Fibroblast of upper back skin (primary cell): ENCODE measurements at places on chromosomes 7 and 10.

GRCh38 chr10:96244354-96244753 is 27.0 kb downstream of the BLNK start:
- DNase-seq = no peak

- no peak for DNase-seq
These were observed 33.0 kb downstream of the EN2 start for GRCh38 chr7:155490697-155491628.

- no peak for DNase-seq
These were observed 72.2 kb upstream of the SHH start for GRCh38 chr7:155884225-155885166.

- DNase-seq = peak; percentile 81
These were observed 2.6 kb downstream of the PSMG3 start for GRCh38 chr7:1567049-1567771.

DNA sequence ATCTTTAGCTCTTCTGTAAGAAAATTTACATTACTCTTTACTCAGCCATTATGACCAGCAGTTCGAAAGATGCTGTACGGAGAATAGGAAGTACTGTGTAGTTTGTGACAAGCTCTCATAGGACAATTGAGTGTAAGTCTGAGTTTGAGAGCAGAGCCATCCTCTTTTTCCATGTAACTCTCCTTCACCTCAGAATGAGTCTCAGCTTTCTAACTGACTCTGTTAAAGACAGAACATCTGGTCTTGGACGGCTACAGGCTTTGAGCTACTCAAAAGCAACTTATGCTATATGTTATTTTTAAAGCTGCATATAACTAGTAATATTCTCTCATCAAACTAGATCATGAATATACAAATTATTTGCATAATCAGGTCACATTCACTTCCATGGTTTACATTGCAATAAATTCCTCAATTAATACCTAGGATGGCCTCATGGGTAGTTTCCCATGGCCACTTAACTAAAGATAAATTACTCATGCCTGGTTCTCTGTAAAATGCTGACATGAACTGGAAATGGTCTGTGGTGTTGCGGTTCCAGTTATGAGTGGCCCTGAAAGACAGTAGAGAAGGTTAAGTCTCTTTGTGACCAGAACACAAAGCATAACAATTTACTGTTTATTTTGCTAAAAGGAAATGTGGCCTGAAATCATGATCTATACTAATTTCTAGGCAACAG is 358.7 kb downstream of the PHF14 start:
- no peak for DNase-seq

GRCh38 chr7:101816595-101817470 is 593 bp upstream of the CUX1 start:
- DNase-seq = no peak

GRCh38 chr10:45399113-45399512 is 25.1 kb downstream of the ALOX5 start:
- no peak for DNase-seq

- no peak for DNase-seq
These were observed 595 bp upstream of the SUMF2 start for GRCh38 chr7:56063500-56063881.

DNA sequence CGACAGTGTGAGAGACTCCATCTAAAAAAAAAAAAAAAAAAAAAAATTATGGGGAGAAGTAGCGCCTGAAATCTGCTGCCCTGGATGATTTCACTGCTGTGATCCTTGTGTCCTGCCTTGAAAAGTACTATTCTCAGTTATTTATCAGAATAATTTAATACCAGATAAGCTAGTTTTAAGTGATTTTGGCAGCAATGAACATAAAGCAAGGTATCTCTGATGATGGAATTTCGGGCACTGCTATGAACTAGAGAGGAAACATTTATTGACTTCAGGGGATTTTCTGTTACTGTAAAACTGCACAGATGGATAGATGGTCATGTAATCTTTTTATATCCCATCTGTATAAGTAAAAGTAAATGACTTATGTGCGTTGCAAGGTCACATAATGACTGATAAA is 619.1 kb upstream of the ANKRD30A start:
- no peak for DNase-seq

DNA sequence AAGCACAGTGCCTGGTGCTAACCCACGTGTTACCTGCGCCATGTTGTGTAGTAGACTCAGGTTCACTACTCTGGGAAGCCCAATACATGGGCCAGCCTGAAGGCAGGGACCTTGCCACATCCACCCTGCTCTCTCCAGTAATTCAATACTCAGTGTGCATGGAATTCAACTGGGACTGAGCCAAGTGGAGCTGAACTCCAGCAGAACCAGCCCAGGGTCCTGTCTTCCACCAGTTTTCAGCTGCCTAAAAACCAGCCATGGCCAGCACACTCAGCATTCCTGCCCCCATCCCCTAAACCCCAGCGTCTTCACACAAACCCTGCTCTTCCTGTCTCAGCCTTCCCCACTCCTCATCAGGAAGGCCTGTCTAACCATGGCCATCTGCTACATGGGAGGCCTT is 15.4 kb downstream of the FGF8 start:
- DNase-seq = no peak

DNA sequence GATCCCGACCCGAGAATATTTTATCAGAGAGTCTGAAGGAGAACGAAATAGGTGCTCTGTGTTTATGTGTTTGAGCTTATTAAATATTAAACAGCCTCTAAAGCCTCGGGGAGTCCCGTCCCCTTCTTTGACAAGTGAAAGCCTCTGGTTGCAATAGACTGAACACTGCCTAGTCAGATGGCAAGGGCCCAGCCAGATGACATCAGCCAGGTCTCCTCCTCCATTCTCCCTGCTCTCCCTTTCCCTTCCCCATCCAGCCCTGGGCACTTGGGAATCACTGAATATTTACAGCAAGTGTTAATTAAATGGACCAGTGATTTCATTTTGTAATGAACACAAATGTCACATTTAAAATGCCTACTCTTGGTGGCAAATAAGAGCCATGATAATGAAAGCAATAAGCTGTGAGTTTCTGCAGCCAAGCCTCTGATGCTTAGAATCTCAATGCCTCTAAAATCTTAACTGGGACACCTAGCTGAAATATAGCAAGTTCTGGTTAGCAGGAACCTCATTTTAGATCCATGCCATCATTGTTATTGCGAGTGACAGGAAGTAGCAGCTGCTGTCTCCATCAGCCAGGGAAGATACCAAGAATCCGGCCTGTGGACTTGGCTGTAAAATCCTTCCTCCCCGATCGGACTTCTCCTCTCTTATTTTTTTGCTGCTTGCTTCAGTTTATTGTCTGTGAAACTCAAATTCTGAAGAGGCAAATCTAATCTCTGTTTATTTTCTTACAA is 202.1 kb downstream of the PRPF18 start:
- DNase-seq = peak; percentile 54

DNA sequence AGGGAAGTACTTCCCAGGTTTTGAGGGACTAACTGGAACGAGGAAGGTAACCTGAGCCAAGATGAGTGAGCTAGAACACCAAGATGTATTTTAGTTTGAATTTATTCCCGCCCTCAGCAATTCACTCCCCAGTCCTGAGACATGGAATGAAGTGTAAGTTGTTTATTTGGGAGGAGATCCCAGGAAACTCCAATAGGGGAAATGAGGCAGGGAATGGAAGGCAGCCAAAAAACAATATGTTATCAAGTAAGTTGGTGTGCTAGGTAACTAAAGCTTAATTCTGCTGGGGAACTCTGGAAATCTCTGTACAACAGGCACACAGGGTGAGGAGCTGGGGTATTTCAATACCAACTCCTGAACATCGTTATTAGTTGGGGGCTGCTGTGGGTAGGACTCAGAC is 189.7 kb upstream of the HDAC9 start:
- DNase-seq = no peak

DNA sequence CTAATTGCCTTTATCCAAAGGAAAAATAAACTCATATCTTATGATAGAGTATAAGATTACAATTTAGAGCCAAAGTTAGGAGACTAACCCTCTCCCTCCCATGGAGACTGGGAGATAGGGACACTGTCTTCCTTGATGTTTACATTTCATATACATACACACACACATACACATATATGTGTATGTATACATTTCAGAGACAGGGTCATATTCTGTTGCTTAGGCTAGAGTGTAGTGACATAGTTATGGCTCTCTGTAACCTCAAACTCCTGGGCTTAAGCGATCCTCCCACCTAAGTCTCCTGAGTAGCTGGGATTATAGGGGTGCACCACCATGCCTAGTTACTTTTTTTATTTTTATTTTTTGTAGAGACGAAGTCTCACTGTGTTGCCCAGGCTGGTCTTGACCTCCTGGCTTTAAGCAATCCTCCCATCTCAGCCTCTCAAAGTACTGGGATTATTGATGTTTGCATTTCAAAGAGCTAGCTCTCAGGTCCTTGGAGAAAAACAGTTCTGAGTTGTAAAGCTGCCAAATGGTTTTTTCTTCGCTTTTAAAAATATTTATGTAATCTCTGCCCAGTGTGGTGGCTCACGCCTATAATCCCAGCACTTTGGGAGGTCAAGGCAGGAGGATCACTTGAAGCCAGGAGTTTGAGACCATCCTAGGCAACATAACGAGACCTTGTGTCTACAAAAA is 8.1 kb upstream of the REPIN1 start:
- DNase-seq = no peak

GRCh38 chr7:93883078-93883916 is 7.3 kb downstream of the TFPI2 start:
- no peak for DNase-seq

DNA sequence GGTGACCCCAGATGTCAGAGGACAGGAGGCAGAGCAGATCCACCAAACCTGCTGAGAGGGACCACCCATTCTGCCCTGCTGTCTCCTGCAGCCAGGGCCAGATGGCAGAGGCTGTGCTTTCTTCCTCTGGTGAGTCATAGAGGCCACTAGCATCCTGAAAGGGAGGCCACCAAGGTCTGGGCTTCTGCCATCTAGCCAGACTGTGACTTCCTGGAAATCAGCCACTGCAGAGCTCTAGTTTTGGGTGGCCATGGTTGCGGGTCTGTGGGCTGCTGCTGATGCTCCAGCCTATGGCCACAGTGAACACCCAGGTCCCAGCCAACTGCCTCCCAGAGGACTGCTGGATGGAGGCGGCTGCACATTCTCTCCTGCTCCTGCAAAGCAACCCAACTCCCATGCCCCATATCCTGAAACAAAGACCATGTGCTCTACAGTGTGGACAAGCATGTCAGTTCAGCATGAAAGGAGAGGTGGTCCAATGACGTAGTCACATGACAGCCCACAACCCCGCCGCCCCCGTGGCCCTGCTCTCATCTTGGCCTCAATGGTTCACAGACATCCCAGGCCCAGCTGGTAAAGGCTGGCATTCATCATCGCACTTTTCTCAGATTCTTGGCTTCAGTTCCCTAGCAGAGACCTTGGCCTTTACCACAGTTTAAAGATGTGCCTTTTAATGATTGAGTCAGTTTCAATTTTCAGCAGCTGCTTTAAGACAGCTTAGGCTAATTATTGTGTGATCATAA is 73.9 kb upstream of the CXCL12 start:
- no peak for DNase-seq

GRCh38 chr7:110621289-110621688 is 469.6 kb upstream of the LRRN3 start:
- DNase-seq = no peak

DNA sequence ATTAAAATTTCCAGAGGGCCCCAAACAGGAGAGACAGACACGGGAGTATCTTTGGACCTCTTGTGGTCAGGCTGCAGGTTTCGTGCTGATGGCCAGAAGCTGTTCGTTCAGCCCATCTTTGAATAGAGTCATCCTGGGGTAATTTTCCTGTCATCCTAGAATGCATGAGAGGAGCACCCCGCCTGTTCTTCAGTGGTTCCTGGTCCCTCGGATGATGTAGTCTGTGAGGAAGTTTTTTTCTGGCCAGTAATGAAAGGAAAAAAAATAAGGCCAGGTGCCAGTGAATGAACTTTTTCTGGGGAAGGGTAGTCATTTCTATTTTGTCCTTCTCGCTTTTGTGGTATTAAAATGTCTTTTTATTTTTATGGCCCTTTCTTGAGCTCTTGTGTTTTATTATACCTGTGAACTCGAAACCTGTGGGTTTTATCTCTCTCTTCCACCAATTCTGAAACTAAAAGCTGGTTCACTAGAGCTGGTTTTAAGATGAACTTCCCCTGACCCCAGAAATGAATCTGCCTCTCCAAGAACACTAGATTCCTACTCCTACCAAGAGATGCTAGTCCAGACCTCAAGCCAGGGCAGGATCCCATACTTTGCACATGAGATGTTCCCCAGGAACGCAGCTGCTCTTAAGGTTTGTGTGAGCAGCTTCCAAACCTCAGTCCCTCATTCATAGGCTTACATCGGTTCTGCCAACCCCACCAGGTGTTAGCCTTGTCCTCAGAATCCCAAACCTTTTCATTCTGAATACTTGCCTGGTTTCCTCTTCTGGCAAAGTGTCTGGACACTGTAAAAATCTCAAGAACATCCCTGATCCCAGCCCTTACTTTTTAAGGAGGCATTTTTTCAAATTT is 15.4 kb upstream of the MEST start:
- DNase-seq = peak; percentile 79

DNA sequence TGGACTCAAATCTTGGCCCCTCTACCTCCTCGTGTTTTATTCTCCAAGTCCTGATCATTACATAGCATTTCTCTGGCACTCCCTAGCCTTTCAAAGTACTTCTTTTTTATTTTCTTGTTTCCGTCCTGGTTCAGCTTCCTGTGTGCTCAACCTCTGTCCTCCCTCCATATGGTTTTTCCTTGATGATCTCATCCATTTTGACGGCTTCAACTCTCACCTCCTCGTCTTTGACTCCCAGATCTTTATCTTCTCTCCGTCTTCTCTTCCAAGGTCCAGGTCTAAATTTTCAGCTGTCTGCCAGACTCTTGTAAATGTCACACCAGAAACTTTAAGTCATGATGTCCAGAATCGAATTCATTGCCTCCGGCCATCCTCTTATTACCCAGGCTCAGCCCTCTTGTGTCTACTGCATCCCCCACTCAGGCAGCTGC is 23.3 kb upstream of the GFRA1 start:
- DNase-seq = no peak

- no peak for DNase-seq
These were observed 7.8 kb downstream of the SUN1 start for GRCh38 chr7:840001-840600.

- DNase-seq = no peak
These were observed 199.7 kb downstream of the MLLT10 start for GRCh38 chr10:21733710-21734109.

- DNase-seq = peak; percentile 66
These were observed 36.0 kb upstream of the RSU1 start for GRCh38 chr10:16853201-16853600.

- no peak for DNase-seq
These were observed 237.4 kb downstream of the PCLO start for GRCh38 chr7:82925331-82925730.
